ENCODE measurements at places on chromosomes 3 and 15.
A peak's percentile ranks its signal among the peaks of the same experiment; 100 is the strongest.

DNA sequence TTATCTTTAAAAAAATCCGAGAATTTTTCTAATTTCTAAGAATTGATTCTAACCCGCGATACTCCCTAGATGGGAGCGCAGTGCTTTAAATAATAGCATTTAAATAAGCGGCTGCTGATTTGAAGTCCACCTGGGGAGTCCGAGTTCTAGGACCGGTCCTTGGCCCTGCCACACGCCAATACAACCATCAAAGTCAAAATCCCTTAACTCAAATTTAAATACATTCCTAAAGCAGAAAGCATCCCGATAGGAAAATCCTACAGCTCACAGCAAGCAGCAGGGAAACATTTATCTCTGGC lies 508 bp upstream of the ECT2 start:
- DNase-seq, result no peak

DNA sequence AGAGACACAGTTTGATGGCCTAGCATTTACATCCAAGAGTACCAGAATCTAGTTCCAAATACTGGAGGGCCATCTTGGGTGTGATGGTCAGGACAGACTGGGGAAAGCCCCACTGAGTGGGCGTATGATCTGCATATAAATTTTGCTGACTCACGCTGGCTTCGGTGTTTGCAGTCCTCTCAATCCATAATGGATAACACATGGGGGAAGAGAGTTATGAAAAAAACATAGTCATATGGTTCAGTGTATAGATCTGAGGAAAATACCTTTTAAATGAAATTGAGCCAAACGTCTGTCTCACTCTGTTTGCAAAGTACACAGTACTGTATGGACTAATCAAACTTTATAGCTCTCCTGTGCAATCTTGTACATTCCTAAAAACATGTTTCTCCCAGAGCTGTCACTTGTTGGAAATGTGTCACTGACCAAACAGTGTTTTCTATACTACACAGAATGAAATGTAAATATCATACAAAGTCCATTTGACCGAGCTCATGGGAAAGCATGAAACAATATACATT lies 125.3 kb upstream of the THBS1 start:
- DNase-seq, result peak; percentile 95

DNA sequence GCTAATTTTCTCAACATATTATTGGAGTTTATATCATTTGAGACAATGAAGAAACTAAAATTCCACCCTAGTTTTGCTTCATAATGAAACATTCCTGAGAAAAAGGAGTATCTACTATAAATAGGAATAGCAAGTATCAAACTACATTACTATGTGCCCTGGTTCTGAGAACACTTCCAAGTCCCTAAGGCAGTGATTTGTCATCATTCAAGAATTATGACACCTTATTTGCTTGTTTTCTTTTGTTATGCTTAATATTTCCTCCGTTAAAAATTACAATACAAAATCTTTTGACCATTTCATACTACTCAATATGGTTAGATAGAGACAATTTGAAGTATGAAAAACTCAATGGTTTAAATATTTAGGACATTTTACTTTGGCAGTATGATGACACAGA lies 707.8 kb upstream of the GOLIM4 start:
- DNase-seq, result peak; percentile 13

GRCh38 chr3:171039674-171040073 lies 13.2 kb upstream of the SLC2A2 start:
- DNase-seq, result no peak

DNA sequence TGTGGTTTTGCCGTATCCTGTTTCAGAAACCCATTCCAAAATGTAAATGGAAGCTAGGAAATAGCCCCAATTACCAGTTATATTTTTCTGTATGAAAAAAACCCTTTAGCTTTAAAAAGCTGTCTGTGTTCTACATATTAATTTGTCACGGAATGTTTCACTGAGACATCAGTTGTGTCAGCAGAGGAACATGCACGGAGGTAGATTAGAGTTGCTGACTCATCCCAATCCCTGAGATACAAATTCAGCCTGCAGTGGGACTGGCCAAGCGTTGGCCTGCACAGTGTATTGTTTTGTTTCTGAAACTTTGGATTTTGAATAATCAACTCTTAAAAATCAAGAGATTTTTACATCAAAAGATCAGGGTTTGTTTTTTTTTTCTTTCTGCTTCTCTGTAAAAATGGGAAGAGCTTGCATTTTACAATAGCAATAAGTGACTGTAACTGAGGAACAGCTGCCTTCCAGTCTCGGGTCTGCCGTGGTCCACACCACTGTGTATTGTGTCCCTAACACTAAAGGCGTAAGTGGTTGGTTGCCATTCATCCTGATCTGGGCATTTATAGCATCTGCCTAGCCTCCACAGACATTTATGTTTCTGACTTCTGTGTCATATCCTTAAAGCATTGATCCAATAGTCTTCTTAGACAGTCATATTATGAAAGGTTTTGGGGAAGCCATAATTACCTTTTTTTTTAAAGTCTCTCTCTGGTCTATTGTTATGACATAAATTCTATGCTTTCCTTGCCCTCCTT lies 218.1 kb downstream of the ADAMTSL3 start:
- DNase-seq, result peak; percentile 71

GRCh38 chr15:38877471-38877870 lies 312.9 kb upstream of the RASGRP1 start:
- no peak for DNase-seq

DNA sequence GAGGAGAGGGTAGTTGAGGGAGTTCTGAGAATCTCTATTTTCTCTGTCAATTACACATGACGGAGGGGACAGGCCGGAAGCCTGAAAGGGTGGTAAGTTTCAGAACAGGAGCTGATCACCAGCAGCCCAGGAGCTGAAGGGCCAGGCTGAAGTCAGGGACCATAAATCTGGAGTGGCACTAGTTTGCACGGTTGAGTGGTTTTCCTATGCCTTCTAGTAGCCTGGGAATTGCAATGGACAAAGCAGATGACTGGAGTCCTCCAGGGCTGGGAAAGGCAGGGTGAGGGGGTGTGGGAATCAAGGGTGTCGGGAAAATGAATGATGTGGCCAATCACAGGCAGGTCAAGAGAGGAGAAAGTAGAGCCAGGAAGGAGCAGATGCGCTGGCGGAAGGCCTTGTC lies 72.5 kb downstream of the MAGEF1 start:
- no peak for DNase-seq

DNA sequence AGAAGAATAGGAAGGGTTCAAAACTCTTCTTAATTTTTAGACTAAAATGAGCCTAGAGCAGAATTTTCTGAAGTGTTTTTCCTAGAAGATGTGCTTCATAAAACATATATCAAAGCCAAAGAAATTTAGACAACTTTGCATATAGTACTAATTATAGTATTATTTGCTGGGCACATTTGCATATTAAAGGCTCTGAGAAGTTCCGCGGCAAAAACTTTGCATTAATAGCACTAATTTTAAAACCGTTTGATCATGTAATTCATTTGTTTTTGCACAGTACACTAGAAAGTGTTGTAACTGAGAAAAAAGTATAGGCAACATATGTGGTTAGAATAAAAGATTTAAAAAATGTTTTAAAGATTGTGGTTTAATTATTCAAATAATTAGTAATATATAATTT lies 412.0 kb upstream of the NR2F2 start:
- DNase-seq, result no peak

DNA sequence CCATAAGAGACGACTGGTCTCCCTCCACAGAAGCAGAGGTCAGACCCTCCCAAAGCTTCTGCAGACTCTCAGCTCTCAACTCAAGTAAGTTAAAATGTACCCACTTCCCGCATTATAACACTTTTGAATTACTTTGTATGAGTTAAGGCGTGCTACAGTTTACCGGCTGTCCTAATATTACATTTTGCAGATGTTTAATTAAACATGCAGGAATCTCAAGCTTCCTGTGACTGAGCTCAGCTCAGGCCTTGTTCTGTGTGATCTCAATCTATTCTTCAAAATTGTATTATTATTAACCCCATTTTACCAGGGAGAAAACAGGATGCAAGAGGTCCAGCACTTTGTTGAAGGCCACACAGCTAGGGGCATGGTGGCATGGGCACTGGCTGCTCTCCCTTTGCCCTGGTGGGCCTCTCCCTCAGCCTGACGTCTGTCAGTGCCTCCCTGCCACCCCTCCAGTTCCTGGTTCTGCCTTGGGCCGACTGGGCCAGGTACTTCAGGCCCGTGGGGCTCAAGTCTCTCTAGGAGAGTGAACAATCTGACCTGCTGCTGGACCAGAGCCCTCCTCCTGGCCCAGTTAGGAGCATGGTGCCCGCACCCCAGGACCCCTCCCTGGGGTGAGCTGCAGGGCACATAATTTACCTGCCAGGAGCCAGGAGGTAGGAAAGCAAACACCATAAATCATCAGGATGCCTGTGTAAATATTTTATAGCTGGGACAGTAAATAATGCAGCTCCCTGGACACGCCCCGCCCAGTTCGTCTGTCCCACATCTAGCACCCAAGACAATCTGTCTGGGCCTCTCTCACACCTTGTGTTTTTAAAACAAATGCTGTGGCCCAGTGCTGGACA lies 14.9 kb upstream of the RFT1 start:
- DNase-seq, result no peak

DNA sequence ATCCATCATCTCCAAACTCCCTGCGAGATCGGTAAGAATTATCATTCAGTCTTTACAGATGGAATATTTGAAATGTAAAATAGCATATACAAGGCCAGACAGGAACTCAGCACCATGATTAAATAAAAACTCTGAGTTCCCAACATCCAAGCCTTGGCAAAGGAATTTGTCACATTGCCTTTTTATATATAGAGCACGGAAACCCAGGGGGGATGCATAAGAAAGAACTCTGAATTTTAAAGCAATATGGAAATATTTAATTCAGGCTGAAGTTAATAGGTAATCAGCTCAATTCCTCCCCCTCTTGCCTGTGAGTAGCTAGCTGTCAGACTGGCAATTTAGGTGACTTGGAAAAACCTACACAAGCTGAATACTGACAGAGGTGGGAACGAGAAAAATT lies 217.9 kb upstream of the KCNMB2 start:
- DNase-seq, result no peak

DNA sequence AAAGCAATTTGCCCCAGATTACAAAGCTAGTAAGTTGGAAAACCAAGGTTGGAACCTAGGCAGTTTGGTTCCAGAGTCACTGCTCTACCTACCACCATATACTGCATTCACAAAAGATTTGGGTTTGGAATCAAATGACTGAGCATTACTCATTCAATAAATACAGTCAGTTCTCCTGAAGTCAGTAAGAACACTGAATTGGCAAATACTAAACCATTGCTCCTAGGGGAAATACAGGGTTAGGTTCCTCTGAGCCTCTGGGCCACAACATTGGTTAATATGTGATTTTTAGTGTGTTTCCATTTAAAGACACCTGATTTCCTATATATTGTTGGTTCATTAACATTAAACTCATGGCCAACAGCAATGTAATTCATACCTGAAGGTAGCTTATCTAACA lies 2.1 kb upstream of the EIF5A2 start:
- no peak for DNase-seq

GRCh38 chr3:114846779-114847178 lies 300.3 kb downstream of the ZBTB20 start:
- no peak for DNase-seq

DNA sequence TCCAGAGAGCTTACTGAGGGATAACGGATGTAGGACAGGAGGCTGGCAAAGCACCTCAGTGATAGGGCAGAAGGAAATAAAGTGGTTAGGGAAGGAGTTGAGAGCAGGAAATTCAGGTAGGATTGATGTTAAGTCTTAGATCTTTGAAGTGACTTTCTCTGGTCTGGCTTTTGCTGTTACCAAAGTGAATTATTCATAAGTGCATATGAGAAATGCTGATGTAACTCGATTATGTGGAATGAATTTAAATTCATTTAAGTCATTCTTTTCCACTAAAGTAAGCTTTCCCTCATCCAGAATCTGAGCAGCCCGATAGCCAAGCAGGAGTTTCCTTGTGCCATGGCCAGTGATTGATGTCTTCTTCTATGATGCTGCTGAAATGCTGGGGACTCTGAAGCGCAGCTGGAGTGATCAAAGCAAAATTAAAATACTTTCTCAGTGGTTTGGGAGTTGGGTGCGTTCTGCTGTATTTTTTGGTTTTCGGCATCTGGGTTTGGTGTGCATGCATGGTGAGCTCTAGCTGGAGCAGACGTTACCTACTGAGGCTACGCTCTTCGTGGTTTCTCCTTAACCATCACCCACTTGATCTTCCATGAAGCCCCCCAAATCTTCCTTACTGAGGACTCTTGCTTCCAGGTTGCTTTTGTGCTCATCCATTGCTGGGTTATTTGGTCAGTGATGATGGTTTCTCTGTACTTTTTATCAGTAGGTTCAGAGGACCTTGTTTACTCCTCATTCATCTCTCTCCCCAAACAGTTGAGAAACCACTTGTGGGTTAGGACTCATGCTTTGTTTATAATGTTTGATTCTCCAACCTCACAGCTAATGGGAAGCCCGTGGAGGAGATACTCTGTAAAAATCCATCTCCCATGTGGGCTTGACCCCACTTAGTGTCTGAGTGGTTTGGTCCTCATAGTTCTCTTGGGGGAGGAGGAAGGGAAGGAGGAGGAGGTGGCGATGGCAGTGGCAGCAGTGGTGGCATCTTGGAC lies 72.5 kb downstream of the IGF1R start:
- peak; percentile 28 for DNase-seq

- no peak for DNase-seq
Observed at GRCh38 chr3:48596157-48596556, 1.0 kb upstream of the COL7A1 start.

- DNase-seq, result peak; percentile 43
Observed at GRCh38 chr3:197494366-197495058, 61.3 kb downstream of the BDH1 start.
